Cortex of kidney (tissue), 1 donor: ENCODE measurements at places on chromosomes 2 and 18.

GRCh38 chr18:21281603-21282002 is 39.6 kb downstream of the GREB1L start:
- no peak for DNase-seq

- DNase-seq = no peak
These were observed 91.8 kb downstream of the ARHGAP28 start for GRCh38 chr18:6821356-6821755.

DNA sequence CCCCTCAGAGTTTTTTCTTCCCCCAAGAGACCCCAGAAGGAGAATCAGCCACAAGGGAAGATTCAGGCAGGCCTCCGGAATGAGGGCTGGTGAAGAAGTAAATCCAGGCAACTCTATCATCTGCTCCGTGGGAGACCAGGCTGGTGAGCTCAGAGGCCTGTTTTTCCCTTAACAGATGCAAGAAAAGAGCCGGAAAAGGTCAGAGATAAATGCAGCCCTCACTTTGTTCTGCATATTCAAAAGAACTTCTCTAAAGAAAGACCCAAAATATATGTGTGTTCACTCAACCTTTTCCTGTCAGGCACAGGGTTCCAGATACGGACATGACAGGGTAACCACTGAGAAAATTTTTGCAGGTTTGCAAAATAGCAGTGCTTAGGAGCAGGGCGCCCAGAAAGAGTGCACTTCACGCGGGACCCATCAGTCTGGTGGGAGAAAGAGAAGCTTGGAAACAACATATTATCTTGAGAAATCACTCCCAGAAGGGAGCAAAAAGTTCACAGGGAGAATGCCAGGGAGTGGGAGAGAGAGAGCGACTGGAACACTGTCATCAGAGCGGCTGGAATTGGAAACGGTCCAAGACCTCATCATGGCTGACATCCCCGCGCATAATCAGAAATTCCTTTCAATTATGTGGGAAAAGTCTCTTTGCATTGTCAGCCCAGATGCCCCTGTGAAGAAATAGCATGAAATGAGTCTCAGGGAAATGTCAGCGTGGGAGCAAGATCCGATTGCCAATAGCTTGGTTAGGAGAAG is 244.8 kb upstream of the SLC14A2 start:
- no peak for DNase-seq

DNA sequence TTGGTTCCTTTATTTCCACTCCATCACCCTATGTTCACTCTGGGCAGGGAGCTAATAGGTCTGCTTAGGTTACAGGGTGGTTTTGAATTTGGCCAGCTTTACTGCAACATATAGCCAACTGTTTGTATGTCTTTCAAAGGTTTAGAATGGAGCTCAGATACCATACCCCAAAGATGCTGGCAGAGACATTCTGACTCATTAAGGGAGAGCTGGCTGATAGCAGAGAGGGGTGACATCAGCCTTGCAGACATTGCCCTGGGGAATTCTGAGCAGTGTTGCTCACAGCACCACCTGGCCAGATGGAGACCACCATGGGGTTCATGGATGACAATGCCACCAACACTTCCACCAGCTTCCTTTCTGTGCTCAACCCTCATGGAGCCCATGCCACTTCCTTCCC is 2.1 kb downstream of the PROKR1 start:
- no peak for DNase-seq

DNA sequence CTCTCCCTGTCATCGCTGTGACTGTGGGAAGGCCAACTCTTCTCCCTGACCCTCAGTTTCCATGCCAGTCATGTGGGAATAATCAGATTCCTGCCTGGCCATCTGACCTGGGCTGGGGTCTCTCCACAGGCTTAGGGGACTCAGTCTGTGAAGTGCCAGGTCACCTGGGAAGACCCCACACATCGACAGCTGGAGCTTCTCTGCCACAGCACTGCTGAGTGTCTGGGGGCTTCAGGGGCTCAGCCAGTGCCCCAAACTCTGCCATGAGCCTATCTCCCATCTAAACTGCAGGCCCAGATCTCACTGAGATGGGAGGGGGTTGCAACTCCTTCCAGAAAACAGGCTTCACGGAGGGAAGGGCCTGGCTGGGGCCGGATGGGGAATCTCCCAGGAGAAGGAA is 42.0 kb upstream of the OTOS start:
- no peak for DNase-seq

DNA sequence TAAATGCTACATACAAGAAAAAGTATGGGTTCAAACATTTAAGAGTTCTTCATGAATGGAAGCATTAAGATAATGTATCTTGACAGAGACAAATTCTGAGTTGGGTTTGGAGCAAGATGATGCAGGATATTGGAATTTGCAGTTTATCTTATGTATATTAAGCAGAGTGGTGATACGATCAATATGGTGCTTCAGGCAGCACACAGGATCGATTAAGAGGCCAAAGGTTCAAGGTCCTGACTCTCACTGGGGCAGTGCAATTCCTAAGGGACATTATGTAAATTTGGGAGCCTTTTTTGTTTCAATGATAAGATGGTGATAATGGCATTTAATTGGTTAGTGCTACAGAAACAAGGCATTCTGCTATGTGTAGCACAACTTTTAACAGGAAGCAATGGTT is 381.9 kb downstream of the KCNJ3 start:
- DNase-seq = no peak

DNA sequence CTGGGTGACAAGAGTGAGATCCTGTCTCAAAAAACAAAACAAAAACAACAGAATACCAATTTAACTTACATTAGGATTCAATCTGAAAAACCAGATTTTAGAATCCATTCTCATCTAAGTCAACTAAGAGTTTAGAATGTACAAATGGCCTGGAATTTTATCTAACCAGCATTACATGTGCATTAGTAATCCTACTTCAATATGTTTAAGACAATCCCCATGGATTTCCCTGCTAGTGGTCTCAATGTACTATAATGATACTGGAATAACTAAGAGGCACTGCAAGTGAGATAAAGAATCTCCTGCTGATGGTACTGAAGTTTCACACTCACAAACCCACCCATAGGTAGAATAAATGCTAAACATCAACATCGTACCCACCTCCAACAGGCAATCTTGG is 53.9 kb upstream of the DNER start:
- no peak for DNase-seq
